ENCODE measurements at places on chromosomes 7 and 10.

DNA sequence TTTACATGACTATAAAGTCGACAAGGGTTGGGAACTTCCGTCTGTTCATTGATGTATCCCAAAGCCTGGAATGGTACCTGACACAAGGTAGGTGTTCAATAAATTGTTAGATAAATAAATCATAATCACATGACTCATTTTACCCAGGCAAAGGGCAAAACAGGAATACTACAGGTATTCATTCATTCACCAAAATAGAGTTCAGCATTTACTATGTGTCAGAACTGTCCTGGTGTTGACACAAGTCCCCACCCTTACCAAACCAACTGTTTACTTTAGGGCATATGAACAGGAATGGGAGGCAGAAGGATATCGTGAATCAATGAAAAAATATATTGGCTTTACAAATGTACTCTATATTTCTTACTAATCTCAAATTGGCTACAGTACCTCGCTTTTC, 666 bp upstream of the YAE1 start:
- no peak for DNase-seq

GRCh38 chr7:106057962-106058927, 53.9 kb downstream of the SYPL1 start:
- no peak for DNase-seq

- no peak for DNase-seq
Observed at GRCh38 chr7:91291302-91291701, 27.1 kb downstream of the FZD1 start.

- DNase-seq: no peak
Observed at GRCh38 chr7:141915565-141915964, 634 bp upstream of the OR9A4 start.

DNA sequence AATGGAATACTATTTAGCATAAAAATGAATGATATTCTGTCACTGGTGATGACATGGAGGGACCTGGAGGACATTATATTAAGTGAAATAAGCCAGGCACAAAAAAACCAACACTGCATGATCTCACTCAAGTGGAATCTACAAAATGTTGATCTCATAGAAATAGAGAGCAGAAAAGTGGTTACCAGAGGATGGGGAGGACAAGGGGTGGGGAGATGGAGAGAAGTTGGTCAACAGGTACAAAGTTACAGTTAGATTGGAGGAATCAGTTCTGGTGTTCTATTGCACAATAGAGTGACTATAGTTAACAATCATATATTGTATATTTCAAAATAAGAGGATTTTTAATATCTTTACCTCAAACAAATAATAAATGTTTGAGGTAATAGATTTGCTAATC, 24.7 kb upstream of the SLC18A3 start:
- DNase-seq: no peak

DNA sequence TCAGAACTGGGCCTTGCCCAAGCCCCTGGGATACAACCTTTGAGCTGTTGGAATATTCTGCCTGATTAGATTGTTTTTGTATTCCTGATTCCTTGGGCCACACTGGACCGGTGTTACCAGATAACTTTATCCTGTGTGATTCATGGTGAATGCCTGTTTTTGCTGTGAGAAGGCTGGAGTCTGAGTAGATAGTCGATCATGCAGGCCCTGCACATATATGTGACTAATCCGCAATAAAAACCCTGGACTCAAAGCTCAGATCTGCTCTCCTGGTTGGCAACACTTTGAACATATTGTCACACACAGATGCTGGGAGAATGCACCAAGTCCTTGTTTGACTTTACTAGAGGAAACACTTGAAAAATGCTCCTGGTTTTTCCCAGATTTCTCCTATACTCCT, 183.9 kb upstream of the MBL2 start:
- no peak for DNase-seq

DNA sequence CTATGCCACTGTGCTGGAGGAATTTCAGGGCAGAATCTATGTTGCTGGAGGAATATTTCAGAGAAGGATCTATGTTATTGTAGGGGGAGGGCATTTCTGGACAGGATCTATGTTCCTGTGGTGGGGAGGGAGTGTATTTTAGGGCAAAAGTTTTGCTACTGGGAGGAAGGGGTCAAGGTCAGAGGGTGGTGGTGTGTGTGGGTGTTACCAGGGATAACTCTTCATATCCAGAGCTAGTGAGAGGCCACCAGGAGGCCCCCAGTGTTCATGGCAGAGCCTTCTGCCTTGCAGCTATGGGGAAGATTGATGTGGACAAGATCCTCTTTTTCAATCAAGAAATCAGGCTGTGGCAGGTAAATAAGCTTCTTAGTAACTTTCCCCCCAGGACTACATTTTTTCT, 2.0 kb upstream of the STRA8 start:
- no peak for DNase-seq

DNA sequence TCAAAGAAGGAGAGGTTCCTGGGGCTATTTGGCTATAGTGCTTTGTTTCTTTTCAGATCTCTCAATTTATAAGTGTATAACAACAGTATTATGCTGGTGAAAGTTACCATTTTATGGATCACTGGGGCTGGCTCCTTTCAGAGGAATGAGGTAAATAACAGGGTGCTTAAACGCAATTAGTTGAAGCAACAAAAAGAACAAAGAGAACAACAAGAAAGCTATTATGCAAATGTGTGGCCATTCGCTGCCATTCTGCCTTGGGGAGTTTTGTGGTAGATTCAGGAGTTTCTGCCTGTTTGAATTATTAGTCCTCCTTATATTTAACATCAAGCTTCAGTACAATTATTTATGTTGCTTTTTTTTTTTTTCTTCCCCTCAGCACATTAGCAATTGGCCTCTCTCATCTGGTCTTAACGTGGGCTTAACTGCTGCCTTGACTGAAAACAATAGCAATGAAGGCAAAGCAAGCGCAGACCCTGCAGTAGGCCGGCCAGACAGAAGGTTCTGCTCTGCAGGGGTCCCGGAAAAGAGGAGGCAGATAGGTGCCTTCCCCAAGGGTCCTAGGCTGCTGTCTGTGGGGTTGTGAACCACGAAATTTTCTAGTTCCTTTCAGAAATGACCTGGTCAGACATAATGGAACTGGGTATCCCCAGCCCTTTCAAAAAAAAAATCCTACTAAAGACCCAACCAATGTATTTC, 339.9 kb upstream of the PODXL start:
- DNase-seq: no peak

- DNase-seq: no peak
Observed at GRCh38 chr7:109282726-109283125, 713.1 kb downstream of the DNAJB9 start.

- no peak for DNase-seq
Observed at GRCh38 chr10:15485684-15486316, 114.7 kb upstream of the FAM171A1 start.

DNA sequence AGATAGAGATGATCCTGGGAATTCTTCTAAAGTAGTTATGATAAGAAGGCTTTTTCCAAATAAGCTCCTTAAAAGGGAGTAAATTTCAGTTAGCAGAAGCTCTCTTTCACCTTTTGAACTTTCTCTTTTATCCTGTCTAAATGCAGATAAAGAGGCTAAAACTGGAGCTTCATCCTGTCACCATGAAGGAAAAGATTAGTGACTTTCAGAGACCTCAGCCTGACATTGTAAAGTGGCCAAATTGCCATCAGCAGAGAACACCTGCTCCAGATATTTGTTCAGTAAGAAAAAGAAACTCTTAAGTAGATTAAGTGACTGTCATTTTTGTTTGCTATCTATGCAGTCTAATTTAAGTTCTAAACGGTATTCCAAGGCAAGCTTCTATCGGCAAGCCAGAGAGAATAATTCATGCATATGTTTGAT, 18.3 kb downstream of the VWDE start:
- DNase-seq: no peak

GRCh38 chr7:124915242-124915641, 14.4 kb downstream of the POT1 start:
- DNase-seq: no peak

DNA sequence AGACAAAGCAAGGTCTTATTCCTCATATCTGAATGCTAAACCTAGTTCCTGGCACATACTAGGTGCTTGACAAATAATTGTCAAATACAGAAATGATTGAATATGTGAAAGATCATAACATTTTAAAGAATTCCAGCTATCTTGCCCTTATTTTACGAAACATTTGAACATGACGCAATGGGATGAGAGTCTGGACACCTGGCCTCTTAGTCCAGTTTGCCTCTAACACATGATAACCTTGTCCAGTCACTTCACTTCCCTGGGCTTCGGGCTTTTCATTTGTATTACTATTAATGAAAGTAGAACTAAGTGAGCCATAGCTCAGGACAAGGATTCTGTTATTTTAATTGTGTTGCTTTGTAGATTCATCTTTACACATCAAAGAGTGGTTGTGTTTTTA, 32.6 kb downstream of the PNLIPRP3 start:
- no peak for DNase-seq

GRCh38 chr7:41755096-41755495, 52.2 kb upstream of the INHBA start:
- DNase-seq: no peak

GRCh38 chr10:92846-93245, 42.4 kb upstream of the ZMYND11 start:
- DNase-seq: no peak

GRCh38 chr10:79588800-79589199, 21.9 kb upstream of the SFTPA1 start:
- DNase-seq: no peak

GRCh38 chr7:15305002-15305600, 256.7 kb downstream of the AGMO start:
- peak; percentile 3 for DNase-seq

GRCh38 chr10:86226781-86227201, 139.8 kb downstream of the GRID1 start:
- no peak for DNase-seq

- DNase-seq: no peak
Observed at GRCh38 chr7:23486002-23486773, 15.9 kb upstream of the IGF2BP3 start.

GRCh38 chr7:133428326-133428725, 175.4 kb downstream of the EXOC4 start:
- DNase-seq: no peak

DNA sequence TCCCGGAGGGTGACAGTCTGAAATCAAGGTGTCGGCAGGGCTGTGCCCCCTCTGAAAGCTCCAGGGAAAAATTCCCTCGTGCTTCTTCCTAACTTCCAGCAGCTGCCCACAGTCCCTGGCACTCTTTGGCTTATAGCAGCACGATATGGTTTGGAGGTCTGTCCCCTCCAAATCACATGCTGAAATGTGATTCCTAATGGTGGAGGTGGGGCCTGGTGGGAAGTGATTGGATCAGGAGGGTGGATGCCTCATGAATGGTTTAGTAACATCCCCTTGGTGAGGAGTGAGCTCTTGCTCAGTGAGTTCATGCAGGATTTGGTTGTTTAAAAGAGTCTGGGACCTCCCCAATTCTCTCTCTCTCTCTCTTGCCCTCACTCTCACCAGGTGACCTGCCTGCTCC, 51.1 kb downstream of the GPAM start:
- no peak for DNase-seq

DNA sequence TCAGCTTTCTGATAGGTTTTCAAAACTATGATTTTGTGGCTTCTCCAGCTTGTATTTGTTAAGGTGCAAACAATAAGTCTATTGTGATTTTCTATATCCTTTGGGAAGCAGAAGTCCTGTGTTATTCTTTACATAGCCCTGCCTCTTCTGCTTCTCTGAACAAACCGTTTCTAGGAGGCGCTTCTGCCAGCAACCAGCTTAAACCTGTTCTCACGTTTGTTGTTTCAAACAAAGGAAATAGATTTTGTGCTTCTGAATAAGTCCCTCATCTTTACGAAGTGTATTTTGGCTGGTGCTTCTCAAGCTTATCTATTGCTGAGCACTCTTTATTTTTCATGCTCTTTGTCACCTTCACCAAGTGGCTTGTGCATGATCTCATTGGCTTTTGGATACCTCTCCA, 61.0 kb downstream of the VTI1A start:
- DNase-seq: no peak

DNA sequence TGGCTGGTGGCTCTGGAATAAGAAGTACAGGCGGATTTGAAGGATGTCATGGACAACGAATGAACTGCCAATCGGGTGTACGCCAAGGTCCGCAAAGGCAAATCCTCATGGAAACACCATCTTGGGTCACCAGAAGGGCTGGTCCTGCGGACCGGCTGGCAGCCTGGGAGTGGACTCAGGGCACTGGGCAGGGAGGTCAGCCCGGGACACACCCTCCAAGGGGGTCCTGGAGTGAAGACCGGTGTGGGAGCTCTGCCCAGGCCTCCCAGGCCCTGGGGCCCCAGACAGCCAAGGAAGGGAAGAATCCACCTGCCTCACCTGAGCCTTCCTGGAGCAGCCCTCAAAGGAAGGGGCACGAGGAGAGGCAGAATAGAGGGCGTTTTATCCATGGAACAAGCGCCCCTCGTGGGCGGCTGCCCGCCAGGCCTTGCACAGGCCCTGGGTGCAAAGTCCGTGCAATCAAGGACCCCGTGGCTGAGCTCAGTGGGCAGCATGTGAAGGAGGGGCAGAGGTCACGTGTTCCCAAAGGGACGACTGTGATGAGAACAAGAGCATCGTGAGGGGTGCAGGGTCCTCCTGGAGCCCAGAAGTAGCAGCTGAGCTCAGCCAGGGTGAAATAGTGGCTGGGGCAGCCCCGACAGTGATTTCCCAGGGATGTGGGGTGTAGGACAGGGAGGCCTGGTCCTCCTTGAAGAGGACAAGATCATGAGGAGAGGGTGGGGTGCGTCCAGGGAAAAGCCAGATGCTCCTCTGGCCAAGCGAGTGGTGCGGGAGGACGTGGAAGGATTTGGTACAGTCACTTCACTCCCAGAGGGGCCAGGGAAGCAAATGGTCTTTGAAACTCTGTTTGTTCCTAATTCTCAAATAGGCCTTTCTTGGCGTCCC, 105.2 kb downstream of the TCERG1L start:
- no peak for DNase-seq

- peak; percentile 48 for DNase-seq
Observed at GRCh38 chr7:16668978-16669377, 23.0 kb downstream of the BZW2 start.

DNA sequence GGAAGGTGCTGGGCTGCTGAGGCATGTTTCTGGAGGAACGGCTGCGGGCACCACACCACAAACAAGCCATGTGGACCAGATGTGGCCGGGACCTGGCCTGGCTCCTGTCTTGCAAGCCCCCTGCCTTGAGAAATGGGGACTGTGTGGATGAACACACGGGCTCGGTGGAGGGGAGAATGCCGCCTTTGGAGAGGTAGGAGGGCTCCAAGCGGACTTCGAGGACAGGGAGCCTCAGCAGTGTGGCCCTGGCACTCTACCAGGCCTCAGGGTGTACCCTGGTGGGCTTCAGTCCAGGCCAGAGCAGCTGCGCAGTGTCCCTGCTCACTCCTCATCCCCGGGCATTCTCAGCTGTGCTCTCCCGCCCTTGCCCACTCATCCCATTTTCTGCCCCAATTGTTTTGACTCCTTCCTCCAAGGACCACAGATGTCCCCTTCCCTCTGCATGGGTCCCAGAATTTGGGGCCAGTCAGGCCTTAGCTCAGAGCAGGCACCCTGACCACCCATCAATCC, 31.5 kb downstream of the PWWP2B start:
- no peak for DNase-seq

GRCh38 chr10:62373995-62374861, at the start of gene ZNF365:
Gene ZNF365 (plus strand): TSS chr10:62374369. CDS start chr10:62376194, 1,825 bp downstream.
- peak; percentile 23 for DNase-seq

- no peak for DNase-seq
Observed at GRCh38 chr10:124596116-124596785, 134.6 kb downstream of the LHPP start.

GRCh38 chr7:131087756-131088658, 239.7 kb upstream of the MKLN1 start:
- DNase-seq: no peak

All from A549 (cell line).